ENCODE measurements at places on chromosomes 7 and 10.

DNA sequence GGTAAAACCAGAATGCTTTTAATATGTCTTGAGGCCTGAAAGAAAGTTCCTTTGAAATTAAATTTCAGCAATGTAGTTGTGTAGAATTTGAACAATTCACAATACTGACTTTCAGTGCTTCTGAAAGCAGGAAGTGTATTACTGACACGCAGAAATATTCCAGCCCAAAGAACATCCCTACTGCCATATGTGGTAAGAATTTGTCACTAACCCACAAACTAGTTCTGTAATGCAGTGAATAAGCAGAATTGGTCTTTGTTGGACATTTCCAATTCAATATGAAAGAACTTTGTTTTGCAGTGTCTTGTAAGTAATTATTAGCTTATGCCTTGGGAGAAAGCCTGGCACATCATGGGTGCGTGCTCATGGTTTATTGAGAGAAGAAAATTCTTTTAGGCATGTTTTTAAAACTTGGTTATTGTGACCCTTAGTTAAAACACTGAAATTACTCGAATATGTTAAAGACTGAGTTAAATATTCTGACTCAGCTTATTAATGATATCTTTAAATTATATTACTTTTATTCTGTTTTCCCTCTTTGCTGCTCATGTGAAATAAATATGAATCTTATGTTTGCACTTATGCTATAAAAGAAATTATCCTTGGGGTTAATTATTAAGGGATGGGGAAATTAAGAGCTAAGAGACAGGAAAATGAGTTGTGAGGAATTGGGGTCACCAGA, 33.4 kb downstream of the PTPN12 start:
- no peak for DNase-seq

GRCh38 chr7:80843018-80843677, 75.7 kb downstream of the SEMA3C start:
- no peak for DNase-seq

GRCh38 chr7:118615-119391, 73.6 kb upstream of the FAM20C start:
- no peak for DNase-seq

DNA sequence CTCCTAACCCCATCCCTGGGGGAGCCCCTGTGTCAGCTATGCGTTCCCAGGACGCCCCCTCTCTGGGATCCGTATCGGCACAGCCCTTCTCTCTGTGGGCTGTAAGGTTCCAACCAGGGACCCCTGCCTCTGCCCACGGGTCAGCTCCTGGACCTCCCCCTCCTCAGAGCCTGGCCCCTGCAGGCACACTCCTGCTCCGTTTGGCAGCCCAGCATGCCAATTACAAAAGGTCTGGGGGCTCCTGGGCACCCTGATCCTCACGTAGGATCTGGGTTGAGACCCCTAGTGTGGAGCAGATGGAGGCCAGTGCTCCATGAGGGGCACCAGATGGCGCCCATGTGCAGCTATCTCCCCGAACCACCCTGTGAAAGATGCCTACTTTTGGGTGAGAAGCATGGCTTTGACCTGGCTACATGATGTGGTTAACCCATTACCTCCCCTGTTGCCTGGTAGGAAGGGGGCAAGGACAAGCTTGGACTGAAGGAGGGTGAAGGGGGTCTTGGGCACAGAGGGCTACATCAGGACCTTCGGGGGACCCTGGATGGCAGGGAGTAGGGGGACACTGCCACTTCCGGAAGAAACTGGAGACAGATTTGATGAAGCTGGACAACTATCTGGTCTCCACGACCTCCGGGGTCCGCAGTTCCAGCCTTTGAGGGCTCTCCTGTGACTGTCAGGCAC, 9.0 kb downstream of the TACR2 start:
- peak; percentile 40 for DNase-seq

DNA sequence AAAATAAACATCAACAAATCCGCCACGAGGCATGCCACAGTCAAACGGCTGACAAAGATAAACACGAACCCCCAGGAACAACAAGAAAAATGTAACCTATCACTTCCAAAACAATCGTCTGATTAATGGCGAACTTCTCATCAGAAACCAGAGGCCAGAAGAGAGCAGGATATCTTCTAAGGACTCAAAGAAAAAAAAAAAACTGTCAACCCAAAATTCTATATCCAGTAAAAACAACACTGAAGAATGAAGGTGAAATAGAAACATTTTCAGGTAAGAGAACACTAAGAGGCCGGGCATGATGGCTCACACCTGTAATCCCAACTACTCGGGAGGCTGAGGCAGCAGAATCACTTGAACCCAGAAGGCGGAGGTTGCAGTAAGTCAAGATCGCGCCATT, 54.3 kb downstream of the SLC29A4 start:
- DNase-seq = no peak

DNA sequence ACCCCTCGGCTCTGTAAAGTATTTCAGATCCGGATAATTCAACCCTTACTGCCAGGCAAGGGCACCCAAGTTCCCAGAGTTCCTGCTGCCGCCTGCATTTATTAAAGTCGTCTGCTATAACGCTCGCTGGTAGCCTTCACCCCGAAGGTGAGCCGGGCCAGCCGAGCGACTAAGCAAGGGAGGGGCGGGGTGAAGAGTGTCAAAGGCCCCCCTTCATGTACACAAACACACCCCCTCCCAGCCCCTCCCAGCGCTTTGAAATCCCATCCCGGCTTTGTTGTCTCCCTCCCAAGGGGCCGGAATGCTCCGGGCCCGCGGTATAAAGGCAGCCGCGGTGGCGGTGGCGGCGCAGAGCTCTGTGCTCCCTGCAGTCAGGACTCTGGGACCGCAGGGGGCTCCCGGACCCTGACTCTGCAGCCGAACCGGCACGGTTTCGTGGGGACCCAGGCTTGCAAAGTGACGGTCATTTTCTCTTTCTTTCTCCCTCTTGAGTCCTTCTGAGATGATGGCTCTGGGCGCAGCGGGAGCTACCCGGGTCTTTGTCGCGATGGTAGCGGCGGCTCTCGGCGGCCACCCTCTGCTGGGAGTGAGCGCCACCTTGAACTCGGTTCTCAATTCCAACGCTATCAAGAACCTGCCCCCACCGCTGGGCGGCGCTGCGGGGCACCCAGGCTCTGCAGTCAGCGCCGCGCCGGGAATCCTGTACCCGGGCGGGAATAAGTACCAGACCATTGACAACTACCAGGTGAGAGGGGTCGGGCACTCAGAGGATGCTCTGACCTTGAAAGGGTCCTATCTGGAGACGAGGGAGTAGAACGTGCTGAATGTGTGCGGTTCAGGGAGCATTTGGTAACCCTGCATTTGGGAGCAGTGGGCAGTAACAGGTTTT, at the start of gene DKK1:
Gene DKK1 (plus strand): TSS at position 349 of the 889 bp plus-strand sequence. CDS start 154 bp downstream, at position 503.
- no peak for DNase-seq

DNA sequence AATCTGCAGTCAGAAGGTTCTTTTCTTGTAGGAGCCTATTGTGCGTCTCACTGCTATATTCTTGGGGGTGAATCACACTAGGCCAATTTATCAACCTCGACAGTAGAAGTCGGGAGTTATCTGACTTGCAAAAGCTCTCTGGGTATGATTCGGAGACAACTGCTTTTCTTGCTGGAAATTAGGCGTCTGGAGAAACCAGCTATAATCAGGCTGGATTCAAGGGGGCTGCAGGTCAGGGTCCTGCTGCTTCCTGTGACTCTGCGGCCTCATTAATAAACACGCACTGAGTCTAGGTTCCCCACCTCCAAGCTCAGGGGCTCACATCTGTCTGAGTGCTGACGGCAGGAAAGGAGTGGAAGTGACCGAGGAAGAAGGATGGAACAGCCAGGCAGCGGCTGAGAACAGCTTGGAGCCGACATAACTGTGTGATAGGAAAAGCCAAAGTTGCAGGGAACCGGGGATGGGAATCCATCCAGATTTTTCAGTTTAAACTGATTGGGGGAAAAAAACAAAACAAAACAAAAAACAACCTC, 184.6 kb downstream of the FANK1 start:
- DNase-seq = no peak

- no peak for DNase-seq
Observed at GRCh38 chr7:135392701-135393100, 117.2 kb downstream of the CNOT4 start.

DNA sequence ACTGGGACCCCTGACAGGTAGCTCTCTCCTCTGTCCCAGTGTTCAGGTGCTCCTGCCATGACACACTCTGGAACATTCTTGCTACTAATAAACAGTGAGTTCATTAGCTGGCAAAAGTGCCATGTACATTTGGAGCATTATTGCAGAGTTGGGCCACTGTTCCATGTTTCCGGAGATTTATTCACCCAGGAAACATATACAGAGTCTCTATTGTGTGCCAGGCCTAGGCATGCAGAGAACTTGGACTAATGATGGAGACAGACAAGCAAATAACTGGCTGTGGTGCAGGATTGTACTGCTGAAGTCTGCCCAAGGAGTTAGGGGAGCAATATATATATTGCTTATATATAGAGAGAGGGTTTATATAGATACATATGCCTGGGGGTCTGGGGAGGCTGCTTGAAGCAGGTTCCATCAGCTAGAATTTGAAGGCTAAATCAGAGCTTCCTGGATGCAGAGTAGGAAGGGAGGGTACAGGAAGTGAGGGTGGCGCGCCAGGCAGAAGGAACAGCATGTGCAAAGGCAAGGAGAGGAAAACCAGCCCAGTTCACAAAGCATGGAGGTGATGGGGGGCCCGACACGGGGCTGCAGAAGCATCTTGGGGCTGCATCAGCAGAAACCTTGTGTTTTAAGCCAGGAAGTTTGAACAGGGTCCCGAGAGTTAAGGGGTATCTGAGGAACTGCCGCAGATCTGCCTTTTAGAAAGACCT, 22.7 kb upstream of the EEPD1 start:
- DNase-seq = no peak

GRCh38 chr7:3277604-3278572, 23.2 kb upstream of the SDK1 start:
- no peak for DNase-seq

DNA sequence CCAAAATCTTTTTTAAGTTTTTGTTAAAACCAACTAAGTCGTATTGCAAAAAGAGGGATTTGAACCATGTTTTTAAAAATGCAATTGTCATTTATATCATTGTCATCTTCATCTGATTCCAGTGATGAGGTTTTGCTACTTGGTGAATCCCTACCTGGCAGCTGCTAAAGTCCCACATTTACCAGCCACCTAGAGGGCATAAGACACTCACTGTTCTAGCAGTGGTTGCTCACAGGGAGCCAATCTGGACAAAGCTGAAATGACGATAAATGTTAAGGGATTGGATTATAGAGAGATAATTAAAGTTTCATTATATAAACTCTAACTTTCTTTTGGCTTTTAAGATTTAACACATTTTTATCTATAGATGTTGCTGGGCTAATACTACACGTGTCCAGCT, 18.7 kb downstream of the KIFBP start:
- DNase-seq = no peak

- no peak for DNase-seq
Observed at GRCh38 chr10:87842776-87843497, 20.4 kb downstream of the KLLN start.

GRCh38 chr7:125375942-125376341, 446.3 kb upstream of the POT1 start:
- DNase-seq = no peak

DNA sequence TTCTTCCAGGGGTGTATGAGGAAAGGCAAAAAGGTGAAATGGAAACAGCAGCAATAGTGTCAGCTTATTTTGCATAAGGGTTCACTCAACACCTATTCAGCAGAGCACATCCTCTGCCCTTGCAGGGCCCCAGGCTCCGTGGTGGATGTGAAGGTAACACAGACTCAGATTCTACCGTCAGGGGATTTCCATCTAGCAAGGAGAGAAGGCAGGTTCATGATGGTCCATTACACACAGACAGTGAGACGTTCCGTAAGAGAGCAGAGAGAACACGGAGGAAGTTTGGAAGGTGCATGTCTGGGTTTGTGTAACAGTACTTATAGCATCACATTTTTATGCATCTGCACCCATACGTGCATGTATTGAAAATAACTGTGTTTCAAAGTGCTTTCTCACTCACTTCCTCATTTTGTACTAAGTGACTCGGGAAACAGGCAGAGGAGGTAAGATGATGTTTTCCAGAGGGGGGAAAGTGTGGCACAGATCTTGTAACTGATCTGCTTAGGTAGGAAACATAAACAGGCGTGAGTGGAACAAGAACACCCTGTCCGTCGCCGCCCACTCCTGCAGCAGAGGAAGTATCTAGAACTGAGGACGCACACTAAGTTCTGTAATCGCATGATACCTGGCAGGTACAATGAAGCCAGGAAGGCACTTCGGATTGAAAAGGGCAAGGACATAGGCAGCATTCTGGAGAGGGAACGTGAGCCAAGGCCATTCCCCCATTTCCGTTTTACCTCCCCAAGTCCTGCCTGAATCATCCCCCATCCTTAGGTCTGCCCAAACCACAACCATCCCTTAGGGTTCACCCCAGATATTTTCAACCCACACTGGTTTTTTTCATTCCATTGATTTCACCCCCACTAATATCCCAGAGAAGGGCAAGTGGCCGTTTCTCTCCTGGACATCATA, 1.0 kb upstream of the ENO4 start:
- DNase-seq = no peak

DNA sequence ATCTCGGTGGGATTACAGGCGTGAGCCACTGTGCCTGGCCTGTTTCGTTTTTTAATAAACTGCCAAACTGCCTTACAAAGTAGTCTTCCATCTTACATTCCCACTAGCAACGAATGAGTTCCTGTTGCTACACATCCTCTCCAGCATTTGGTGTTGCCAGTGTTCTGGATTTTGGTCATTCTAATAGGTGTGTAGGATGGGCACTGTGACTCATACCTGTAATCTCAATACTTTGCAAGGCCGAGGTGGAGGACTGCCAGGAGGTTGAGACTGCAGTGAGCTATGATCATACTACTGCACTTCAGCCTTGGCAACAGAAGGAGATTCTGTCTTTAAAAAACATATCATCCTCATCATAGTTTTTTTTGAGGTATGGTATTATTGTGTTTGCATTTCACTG, 21.4 kb upstream of the RSBN1L start:
- no peak for DNase-seq

- DNase-seq = no peak
Observed at GRCh38 chr7:107628461-107629064, 32.1 kb upstream of the SLC26A4 start.

GRCh38 chr7:12729112-12729511, 41.7 kb downstream of the ARL4A start:
- no peak for DNase-seq

DNA sequence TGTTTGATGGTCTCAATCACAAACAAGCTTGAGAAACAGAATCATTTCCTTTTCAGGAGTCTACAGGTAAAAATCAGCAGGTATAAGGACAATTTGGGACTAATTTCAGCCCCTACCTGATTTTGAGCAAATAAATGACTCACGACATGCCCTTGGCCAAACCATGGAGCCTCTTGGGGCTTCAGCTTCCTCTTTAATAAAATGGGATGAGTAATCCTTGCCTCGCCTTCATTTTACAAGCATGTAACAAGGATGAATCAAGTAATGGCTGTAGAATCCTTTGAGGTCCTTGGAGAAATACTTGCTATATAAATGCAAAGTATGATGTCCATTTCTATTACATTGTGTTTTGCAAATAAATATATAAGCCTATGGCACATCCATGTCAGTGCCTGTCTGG, 212.8 kb upstream of the PODXL start:
- DNase-seq = no peak

GRCh38 chr7:71770269-71770907, 638.4 kb downstream of the GALNT17 start:
- no peak for DNase-seq

Measured in GM19239 (cell line).